Glutamatergic neuron (in vitro differentiated cells): ENCODE measurements at places on chromosomes 6 and 20.

DNA sequence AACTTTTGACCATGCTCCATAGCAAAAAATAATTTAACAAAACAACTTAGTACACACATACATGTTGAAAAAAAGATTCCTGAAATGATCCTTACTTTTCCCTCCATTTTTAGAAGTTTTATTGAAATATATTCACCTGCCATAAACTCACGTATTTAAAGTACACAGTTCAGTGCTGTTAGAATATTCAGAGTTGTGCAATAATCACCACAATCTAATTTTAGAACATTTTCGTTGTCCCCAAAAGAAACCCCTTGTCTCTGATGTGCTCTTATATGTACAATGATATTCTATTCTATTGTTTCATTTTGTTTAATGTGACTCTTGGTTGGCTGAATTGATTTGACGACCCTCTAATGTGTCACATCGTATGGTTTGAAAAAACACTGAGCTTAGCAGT lies 15.9 kb downstream of the ROS1 start:
- no peak for DNase-seq

- no peak for DNase-seq
Measured at GRCh38 chr6:90611543-90612312, 24.9 kb upstream of the MAP3K7 start.

GRCh38 chr6:166575205-166575604 lies 11.3 kb downstream of the RAMACL start:
- DNase-seq = no peak

DNA sequence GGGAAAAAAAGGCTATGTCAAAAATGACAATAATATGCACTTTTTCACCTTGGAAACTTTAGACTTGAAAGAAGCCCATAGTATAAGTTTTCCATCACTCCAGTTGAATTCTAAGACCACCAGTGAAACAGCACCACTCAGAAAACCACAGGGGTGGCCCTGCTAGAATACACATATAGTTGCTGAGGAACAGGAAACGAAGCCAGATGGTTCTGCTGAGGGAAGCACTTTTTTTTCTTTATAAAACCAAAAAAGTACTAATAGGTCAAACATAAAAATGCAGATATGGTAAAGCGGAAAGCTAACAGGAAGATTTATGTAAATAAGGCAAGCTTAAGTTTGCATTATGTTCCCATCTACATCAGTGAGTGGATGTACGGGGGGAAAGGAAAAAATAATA lies 303.9 kb downstream of the FOXC1 start:
- DNase-seq = no peak

- no peak for DNase-seq
Measured at GRCh38 chr6:36025260-36025931, 955 bp upstream of the SLC26A8 start.
